Small intestine (tissue), 16 donors: ENCODE measurements at places on chromosomes 7 and 10.

DNA sequence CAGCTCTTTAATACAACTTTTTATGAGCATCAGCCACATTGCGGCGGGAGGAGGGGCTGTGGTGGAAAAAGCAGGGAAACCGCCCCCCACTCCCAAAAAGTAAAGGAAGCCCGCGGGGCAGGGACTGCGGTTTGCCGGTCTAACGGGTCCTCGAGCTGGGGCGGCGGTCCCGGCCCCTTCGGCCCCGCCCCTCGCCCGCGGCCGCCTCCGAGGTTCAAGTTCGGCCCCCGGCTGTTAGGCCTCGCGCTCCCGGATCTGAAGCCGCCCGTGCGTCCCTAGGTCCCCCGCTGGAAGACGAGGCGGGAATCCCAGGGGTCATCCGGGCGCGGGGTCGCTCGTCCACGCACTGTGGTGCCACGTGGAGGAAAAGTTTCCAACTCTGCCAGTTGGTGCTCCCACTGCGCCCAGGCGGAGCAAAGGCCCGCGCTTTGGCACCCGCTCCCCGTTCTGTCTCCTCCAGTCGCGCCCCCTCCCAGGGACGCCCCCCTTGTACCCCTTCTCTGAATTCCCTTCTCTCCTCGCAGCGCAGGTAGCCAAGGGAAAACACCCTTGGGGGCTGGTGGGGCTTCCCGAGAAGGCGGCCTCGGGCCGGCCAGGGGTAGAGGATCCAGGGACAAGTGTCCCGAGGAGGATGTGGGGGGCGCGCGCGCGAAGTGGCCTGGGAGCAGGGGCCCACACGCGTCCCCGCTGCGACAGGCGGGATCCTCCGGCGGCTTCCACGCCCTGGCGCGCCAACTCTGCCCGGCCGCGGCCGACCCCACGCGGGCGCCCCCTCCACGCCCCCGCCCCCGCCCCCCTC lies 798 bp upstream of the AUTS2 start:
- H3K36me3 ChIP-seq = no peaks in the 10 kb centered on the region
- peak overlapping the region; percentile 62 for H3K27ac ChIP-seq
- no peaks in the 10 kb centered on the region for H3K27me3 ChIP-seq
- DNase-seq = peak; percentile 73
- H3K4me3 ChIP-seq = peak overlapping the region; percentile 75
- H3K4me1 ChIP-seq = no peaks in the 10 kb centered on the region

GRCh38 chr7:27955596-27955995 lies 215.6 kb downstream of the TAX1BP1 start:
- H3K4me3 ChIP-seq = no peak overlapping the region
- no peak overlapping the region for H3K27ac ChIP-seq
- no peak for DNase-seq
- H3K4me1 ChIP-seq = no peaks in the 10 kb centered on the region
- H3K36me3 ChIP-seq = no peaks in the 10 kb centered on the region

DNA sequence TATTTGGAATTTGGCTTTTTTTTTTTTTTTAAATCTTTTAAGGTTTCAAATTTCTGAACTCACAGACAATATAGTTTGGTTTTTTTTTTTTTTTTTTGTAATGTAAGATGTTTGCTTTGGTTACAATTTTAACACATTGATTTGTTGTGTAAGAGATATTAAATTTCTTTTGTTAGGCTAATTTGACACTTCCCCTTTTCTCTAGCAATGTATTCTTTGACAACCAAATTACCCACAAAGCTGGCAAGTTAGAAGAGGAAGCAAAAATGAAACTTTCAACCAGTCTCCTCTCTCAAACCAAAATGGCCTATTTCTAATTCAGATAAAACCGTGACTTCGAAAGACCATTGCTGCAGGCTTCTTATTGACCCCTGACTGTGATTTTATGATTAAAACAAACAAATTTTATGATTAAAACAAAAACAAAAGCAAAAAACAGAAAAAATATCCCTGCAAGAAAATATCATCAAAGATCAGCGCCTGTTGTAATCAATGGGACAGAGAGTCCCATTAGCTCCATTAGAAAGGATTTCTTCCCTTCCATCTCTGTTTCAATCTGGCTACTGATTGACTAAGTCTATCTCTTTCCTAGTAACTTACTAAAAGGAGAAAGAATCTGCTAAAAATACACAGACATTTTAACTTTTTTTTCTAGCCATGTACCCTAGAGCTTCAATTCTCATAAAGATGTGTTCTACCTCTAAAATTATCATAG lies 489.2 kb downstream of the MDFIC start:
- no peak overlapping the region for H3K27ac ChIP-seq
- H3K4me1 ChIP-seq = no peaks in the 10 kb centered on the region
- H3K36me3 ChIP-seq = no peaks in the 10 kb centered on the region
- no peaks in the 10 kb centered on the region for H3K27me3 ChIP-seq
- no peak for DNase-seq

- H3K4me3 ChIP-seq = no peak overlapping the region
- H3K27ac ChIP-seq = no peak overlapping the region
- H3K27me3 ChIP-seq = no peaks in the 10 kb centered on the region
- H3K36me3 ChIP-seq = no peaks in the 10 kb centered on the region
- DNase-seq = no peak
Observed at GRCh38 chr10:117656385-117657367, 114.1 kb downstream of the EMX2 start.
